T follicular helper cell (primary cell): ENCODE measurements at places on chromosomes 3 and 15.

GRCh38 chr3:64291345-64291744, 66.1 kb upstream of the PRICKLE2 start:
- no peak for DNase-seq

DNA sequence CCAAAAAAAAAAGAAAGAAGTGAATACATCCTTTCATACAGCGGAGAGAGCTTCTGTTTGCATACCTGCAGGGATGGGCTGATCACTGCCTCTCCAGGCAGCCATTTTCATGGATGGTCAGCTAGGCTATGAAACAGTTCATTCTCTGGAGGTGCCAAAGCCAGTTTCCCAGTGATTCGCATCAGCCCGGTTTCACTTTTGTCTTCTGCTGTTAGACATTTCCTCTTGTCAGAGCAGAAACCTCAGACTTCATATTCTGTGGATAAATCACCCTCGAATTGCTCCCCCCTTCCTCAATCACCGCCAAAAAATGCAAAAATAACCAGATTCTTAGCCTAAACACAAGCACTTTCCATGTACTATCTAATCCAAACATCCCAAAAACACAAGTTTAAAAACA, 225.6 kb downstream of the ADAMTS9 start:
- no peak for DNase-seq

DNA sequence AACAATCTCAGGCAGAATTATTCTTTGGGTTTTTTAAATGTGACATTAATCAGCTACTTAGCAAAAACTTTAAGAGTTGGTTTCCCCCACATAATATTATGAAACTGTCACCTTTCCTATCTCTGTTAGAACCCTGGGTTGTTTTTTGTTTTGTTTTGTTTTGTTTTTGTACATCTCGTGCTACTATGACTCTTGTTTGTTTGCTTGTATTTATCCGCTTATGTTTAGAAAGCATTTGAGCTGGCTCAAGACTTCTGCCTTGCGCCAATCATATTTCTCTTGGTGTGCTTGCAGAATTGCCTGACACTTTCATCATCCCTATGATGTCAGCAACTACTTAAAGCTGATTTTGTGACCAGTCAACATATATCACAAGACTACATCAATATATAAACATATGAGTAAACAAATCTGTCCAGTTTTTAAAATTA, 116.9 kb downstream of the DCLK3 start:
- no peak for DNase-seq

DNA sequence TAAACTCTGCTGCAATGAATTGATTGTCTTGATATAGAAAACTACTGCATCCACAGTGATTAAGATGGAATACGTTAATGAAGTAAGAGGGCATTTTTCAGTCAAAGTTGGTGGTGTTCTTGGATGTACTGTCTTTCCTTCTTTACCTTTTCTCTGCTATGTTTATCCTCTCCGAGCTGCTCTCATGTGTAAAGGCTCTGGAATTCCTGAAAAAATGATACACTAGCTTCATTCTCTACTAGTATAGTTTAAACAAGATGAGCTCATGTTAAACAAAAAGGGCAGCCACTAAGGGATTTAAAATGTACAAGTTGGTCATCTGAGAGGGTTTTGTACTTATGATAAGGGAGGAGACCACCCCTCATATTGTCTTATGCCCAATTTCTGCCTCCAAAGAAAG, 504.6 kb upstream of the NECTIN3 start:
- no peak for DNase-seq

DNA sequence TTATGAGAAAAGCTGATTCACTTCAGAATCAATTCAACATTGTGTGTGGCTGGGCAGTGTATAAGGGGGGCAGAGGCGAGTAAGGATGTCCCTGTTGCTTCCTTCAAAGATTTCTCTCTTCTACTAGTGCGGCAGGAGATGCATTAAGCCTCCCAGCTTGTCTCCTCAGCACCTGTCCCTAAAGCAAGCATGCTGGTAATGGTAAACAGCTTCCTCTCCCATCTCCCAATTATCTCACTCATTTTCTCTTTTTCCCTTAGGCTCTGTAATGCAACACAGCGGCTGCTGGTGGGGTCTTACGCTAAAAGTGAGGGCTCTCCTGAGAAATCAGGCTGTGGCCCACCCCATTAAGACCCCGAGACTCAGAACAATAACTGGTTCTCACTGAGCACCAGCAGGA, 306.4 kb upstream of the ROPN1 start:
- DNase-seq, result no peak

DNA sequence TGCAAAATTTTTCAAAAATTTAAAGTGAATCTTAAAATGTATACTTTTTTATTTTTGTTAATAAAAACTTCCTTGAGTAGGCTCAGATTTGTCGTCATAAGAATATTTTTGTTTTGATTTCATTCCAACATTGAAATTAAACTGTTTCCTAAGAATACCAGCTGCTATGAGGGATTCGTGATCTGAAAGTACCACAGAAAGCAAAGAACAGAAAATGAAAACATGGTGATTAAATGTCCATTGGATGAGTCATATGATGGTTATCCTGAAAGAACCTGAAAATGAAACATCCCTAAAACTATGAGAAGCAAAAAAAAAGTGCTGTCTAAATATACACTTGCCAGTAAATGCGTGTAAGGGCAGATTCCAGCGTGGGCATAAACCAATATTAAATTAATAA, 143.8 kb downstream of the GMNC start:
- no peak for DNase-seq

GRCh38 chr3:55746808-55747413, 259.8 kb upstream of the WNT5A start:
- no peak for DNase-seq

GRCh38 chr3:50603261-50604109, 8.1 kb downstream of the CISH start:
- DNase-seq, result no peak

DNA sequence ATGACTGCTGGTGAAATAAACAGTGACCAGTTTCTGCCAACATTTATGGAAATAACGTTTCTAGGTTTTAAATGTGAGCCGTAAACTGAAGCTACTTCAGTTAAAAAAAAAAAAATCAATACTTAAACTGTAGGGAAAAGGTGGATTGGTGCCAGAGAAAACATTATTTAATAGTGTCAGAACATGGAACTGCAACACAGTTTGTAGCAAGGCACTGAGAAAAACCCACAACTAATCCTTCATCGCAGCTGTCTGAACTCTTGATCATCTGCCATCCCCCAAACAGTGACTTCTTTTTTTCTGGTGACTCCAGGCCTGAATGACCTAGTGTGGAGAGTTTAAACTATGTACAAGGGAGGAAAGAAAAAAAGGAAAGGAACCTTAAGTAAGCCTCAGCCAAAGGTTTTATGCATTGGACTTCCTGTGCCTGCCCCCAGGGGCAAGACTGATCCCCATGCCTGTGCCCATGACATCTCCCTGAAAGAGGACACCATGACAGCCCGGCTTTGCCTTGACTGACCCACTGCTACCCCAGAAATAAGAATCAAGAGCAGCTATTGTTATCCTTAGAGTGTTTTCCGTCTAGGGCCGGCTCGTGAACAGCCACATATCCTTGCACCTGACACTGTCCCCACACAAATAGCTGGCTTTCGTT, 33.1 kb downstream of the CRTAP start:
- DNase-seq, result no peak

DNA sequence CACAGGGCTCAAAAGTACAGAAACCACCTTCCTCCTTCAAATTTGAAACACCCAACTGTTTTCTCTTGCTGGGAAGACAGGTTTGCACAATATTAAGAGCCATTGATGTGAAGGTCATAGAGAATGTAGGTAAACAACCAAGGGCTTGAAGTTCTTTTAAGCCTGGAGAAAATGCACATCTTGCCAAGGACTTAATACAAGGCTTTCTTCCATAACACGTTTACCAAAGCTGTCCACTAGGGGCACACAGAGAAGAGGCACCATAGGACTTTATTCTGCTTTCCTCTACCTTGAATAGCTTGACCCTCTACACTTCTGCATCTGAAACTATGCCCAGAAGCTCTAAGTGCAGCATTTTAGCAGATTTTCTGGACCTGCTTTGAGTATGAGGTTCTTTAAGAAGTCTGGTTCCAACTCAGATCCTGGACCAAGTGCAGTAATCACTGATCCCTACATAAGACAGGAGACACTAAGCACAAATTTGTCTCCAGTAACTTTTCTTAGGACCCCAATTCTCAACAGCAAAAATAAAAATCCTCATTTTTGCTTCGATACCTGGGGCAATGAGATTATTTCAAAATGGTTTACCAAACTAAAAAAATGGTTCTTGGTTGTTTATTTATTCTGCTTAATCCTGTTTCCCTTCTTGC, 138.0 kb downstream of the FBN1 start:
- no peak for DNase-seq

DNA sequence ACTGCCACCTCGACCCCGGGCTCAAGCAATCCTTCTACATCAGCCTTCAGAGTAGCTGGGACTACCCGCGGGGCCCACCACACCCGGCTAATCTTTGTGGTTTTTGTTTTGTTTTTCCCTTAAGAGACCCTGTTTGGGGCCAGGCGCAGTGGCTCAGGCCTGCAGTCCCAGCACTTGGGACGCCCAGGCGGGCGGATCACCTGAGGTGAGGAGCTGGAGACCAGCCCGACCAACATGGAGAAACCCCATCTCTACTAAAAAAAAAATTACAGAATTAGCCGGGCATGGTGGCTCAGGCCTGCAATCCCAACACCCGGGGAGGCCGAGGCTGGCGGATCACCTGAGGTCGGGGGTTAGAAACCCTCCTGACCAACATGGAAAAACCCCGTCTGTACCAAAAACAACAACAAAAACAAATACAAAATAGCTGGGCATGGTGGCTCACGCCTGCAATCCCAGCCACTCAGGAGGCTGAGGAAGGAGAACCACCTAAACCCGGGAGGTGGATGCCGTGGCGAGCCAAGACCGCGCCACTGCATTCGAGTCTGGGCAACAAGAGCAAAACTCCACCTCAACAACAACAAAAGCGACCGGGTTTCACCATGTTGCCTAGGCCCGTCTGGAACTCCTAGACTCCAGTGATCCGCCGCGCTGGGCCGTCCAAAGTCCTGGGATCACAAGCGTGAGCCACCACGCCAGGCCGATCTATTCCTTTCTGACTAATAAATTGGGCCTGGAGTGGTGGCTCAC, 8.1 kb upstream of the FAN1 start:
- DNase-seq, result no peak

GRCh38 chr15:83275412-83275811, 9.1 kb downstream of the BNC1 start:
- DNase-seq, result no peak
